ENCODE measurements at places on chromosomes 12 and 14. TPM values are rescaled to one million over a fixed set of nuclear protein-coding genes. Genes with fewer than 3 reads are reported as not detected.

DNA sequence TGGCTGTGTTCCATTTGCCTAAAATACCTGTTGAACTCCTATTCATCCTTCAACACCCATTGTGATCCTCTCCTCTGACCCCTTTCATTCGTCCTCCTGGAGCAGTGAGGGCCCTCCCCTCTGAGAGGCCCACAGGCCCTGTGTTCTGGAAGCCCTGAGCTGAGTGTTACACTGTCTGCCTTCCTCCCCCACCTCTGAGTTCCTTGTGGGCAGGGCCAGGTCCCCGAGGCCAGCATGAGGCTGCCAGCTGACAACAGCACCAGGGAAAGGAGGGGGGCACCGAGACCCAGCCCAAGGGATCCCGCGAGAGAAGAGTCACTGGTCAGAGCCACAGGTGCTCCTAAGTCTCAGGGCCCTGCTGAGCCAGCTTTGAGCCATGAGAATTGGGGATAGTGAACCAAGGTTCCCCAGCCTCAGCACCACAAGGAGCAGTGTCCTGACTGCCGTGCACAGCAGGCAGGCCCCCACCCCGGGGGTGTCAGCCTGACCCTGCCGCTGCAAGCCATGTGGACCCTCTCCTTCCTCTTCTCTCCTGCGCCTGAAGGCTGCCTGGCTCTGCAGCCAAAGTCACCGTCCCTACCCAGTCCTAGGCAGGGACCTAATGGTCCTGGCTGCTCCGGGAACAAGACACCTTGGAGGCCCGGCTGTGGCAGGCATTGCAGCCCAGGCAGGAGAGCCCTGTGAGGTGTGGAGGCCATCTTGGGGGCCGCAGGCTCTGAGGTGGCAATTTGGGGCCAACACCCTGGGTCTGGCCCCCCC is 52.5 kb downstream of the BEGAIN start:
- DNase-seq = no peak

GRCh38 chr14:39342768-39343167 is 89.5 kb downstream of the FBXO33 start:
- DNase-seq = no peak

DNA sequence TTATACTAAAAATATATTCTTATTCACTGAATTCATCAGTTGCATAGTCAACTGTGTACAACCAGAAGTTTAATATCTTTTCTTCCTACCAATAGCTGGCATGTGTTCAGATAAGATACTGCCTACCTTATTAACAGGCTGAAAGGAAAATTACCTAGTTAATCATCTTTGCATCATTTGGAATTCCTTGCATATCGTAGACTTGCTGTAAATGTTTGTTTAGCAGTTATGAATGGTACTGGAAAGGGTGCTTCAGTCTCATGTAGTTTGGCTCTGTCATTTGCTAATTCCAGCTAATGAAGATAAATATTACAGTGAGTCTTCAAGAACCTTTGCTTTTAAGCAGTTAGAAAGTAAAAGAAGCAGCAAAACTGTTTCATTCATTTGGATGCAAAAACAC is 84.4 kb downstream of the PPHLN1 start:
- DNase-seq = no peak

GRCh38 chr12:110004598-110004997 is 5.4 kb downstream of the ANKRD13A start:
- no peak for DNase-seq

- no peak for DNase-seq
These were observed 41.5 kb downstream of the ANO6 start for GRCh38 chr12:45257185-45257930.

DNA sequence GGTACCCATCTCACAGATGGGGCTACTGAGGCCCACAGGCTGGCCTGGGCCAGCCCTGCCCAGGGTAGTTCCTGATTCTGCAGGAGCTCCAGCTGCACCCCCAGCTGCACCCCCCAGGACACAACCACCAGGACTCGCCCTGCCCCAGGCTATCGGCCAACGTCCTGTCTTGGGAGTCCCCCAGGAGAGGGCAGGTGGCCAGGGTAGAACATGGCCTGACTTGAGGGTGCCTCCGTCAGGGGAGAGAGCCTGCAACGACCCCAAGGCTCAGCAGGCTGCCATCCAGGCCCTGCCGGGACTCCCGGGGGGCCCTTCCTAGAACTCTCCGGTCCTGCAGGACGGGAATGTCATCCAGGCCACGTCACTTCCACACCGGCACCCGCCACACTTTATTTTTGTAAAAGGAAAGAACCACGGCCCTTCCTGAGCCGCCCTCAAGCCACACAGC is 15.8 kb downstream of the JAG2 start:
- no peak for DNase-seq

DNA sequence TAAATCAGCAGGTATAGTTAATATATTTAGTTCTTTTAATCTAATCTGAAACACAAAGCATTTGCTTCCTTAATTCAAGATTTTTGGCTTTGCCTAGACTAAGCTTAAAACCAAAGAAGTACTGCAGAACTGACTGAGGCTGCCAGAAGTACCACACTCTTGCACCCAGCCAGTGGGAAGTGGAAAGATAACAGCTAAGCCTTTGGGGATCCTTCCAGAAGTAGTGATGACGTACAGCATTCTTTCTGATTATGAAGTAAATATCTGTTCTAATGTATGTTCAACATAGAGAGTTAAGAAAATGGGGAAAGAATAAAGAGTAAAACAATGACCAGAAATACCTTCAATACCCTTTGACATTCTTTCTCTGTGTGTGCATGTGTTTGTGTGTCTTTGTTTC is 19.3 kb downstream of the NTF3 start:
- DNase-seq = no peak

GRCh38 chr12:78171061-78171460 is 340.4 kb downstream of the NAV3 start:
- no peak for DNase-seq

- no peak for DNase-seq
These were observed 2.6 kb upstream of the RCOR1 start for GRCh38 chr14:102589761-102590290.

DNA sequence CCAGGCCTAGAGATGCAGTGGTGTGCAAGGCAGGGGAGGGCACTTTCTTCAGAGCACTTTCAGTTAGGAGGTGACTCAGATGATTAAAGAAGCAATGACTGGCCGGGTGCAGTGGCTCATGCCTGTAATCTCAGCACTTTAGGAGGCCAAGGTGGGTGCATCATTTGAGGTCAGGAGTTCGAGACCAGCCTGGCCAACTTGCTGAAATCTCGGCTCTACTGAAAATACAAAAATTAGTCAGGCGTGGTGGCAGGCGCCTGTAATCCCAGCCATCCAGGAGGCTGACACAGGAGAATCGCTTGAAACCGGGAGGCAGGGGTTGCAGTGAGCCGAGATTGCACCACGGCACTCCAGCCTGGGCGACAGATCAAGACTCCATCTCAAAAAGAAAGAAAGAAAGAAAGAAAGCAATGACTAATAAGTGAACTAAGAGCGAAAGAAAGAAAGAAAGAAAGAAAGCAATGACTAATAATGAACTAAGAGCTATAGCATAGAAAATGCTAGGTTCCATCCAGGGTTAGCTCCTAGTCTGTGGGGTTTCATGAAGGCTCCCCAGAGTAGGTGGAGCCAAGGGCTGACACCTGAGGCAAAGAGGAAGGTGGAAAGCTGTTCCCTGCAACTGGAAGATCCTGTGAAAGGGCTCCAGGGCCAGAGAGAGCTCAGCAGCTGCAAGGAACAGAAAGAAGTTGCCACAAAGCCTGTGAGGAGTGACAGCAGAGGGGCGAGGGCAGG is 334.5 kb downstream of the CACNA1C start:
- peak; percentile 58 for DNase-seq

- no peak for DNase-seq
These were observed 6.7 kb downstream of the TAS2R43 start for GRCh38 chr12:11085419-11085818.

- DNase-seq = no peak
These were observed 32.6 kb upstream of the PLEKHG3 start for GRCh38 chr14:64671591-64671990.

DNA sequence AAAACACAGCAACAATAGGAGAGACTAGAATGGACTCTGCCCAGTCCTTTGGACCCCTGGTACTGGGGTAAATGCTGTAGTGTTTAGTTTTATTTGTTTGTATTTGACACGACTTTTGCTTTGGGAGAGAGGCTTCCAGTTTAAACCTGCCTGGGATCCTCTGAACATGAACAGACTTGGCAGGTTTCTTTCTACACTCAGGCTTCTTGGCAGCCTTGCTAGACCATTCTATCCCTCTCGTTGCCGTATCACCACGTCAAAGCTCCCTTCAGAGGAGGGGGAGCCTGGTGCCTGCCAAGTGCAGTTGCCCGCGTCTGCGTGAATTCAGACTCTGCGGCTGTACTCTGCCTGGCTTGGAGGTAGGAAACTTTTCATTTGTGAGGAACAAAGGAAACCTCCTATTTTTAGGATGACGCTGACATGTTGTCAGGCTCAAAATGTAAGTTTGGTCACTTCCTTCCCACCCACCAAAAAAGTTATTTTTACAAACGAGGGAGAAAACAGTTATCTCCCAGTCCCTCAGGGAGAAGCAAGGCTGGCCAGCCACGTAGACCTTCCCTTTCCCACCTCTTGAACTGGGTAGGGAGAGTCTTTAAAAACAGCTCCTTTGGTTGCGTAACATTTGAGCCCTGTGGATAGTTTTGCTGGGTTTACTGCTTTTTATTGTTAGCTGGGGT is 25.9 kb downstream of the CD9 start:
- peak; percentile 89 for DNase-seq

GRCh38 chr12:16949871-16950667 is 344.1 kb upstream of the LMO3 start:
- no peak for DNase-seq

DNA sequence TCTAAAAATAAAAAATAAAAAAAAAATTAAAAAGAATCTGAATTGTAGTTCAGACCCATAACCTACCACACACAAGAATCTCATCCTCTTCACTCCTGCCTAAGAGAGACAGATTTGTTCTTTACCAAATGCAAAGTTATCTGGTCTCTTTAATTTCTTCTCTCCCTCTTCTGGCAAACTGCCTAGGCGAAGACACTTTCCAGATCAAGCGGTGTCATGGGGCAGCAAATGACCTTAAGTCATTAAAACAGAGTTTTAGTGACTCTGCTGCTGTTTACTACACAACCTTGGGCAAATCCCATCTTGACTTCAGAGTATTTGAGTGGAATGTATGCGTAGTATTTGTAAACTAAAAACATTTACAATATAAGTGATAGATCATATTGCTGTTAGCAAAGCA is 60.9 kb upstream of the NID2 start:
- no peak for DNase-seq

DNA sequence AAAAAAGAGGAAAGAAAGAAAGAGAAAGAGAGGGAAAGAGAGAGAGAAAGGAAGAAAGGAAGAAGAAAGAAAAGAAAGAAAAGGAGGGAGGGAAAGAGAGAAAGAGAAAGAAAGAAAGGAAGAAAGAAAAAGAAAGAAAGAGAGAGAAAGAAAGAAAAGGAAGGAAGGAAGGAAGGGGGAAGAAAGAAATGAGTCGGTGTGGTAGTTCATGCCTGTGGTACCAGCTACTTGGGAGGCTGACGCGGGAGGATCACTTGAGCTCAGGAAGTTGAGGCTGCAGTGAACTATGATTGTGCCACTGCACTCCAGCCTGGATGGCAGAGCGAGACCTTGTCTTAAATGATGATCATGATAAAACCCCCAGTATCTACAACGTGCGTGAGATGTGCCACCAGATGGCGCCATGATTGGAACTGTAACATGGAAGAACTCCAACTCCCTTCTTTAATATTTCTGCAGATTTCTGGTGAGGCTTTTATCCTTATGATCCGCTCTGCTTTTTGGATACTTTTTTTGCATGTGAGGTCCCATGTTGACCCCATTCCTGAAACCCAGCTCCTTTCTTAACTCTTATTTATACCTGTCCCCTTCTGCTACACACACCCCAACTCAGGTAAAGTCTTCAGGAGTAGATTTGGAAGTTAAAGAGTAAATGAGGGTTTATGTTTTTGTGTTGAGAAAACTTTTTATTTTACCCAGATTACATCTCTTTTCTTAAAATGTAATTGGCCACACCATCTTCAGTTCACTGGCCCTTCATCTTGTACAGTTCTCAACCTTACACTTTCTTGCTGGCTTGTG is 25.6 kb downstream of the RNASE10 start:
- peak; percentile 28 for DNase-seq

GRCh38 chr12:269191-269590 is 6.6 kb upstream of the SLC6A13 start:
- no peak for DNase-seq

DNA sequence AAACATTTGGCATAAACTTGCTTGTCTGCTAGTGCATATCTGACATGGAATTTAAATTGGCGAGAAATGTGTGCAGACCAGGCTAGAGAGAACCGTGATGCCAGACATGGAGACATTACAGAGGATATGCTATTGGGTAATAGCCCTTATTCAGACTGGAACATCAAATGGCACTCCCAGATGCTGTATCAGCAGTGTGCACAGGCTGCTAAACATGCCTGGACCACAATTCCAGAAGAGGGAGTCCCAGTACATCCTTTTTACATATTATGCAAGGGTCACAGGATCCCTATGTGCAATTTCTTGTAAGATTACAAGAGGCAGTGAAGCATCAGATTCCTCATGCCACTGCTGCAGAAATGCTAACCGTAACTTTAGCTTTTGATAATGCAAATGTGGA is 354.5 kb upstream of the FOXG1 start:
- no peak for DNase-seq

DNA sequence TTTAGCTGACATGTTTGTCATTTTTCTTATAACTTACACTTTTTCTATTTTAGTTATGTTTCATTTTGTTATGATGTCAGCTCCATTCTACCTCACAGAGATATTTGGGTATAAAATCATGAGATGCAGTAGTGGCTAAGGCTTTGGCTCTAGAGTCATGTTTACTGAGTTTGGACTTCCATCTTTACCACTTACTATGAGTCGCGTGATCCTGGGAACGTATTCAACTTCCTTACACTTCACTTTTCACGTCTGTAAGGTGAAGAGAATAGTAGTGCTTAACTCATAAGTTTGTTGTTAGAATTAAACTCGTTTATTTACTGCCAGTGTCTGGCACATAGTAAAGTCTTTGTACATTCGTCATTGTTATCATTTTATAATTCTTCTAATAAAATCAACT is 126.3 kb downstream of the ERC1 start:
- peak; percentile 57 for DNase-seq

GRCh38 chr12:122749569-122750332 is 2.9 kb upstream of the DENR start:
- DNase-seq = peak; percentile 12

The DAO gene
- not detected for total RNA-seq

The KRT3 gene
- total RNA-seq = not detected

The SIX4 gene
- total RNA-seq = 3.1 TPM

The EPYC gene
- total RNA-seq = not detected

The MARK3 gene
- total RNA-seq = 31.6 TPM

The ADCY4 gene
- not detected for total RNA-seq

The ZDHHC22 gene
- total RNA-seq = not detected

The BCL7A gene
- 1.8 TPM for total RNA-seq

Data from MG63 (cell line).